ENCODE measurements at places on chromosomes 16 and 17. TPM values are rescaled to one million over a fixed set of nuclear protein-coding genes. Genes with fewer than 3 reads are reported as not detected.

DNA sequence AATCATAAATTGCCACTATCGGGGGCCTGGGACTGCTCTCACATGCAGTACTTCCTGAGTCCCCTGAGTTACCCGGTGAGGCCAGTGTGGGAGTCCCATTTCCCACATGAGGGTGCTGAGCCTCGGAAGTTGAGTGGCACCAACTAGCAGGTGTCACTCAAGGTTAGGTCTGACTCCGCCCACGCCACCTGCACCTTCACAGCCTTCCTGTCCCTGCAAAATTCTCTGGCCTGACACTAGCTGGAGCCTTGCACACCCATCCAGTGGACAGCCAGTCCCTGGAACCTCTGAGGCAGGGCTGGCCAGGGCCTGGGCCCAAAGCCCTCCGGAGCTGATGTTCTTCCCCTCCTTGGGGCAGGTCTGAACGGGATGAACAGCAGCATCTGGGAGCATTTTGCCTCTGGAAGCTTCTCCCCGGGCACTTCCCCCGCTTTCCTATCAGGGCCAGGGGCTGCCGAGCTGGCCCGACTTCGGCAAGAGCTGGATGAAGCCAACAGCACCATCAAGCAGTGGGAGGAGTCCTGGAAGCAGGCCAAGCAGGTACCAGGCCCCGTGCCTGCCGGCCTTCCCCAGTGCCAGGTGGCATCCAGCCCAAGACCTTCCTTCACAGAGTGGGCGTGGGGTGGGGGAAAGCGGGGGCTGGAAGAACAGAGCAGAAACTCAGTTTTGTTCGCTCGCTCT is 21.9 kb downstream of the UNC13D start:
- H3K27me3 ChIP-seq, result peaks cover 4% of the 10 kb centered on the region
- no peak overlapping the region for H3K4me3 ChIP-seq
- no peak for DNase-seq
- H3K4me1 ChIP-seq, result no peaks in the 10 kb centered on the region

Gene G6PC1
- not detected for total RNA-seq

DNA sequence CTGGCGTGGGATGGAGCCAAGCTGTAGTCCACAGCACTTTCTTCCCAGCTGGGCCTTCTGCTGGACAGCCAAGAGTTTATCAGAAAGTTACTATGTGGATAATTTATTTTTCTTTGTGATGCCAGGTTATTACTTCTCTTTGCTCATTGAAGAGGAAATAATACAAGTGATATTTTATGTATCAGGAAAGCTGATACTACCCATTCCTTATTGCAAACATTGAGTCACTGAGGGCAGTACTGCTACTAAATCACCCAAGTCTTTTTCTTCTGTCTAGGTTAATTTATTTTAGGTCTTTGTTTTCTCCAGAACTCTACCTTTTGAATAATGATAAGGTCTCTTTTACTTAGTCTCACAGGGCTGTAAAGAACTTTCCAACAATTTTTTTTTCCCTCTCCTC is 8.3 kb downstream of the NUP93 start:
- H3K27ac ChIP-seq, result no peak overlapping the region
- H3K4me1 ChIP-seq, result peaks cover 5% of the 10 kb centered on the region
- H3K4me3 ChIP-seq, result no peak overlapping the region
- no peaks in the 10 kb centered on the region for H3K27me3 ChIP-seq

Gene KDM6B
- 47.4 TPM for total RNA-seq

Gene SEPTIN12
- total RNA-seq, result 11.5 TPM

Data from endothelial cell (in vitro differentiated cells).